Anterior cingulate cortex (tissue), 58 donors: ENCODE measurements at places on chromosomes 1 and 21.

GRCh38 chr1:35192056-35192852 lies 691 bp downstream of the SFPQ start:
- peak; percentile 63 for DNase-seq

GRCh38 chr1:200075938-200076546 lies 48.5 kb downstream of the NR5A2 start:
- no peak for DNase-seq

DNA sequence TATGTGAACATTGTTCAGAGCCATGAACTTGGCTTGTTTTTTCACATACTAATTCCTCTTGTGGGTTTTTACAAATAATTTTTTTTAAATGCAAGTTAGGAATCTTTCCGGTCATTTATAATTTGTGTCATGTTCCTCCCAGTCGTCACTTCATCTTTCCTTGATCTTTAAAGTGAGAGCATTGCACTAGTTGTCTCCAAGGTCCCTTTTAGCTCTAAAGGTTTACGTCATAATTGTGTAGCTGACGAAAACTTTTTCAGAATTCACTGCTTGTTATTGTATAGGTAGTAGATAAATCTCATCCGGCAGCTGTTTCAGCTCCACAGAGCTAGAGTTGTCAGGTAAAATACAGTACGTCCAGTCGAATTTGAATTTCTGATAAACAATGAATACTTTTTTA lies 33.6 kb downstream of the SOAT1 start:
- no peak for DNase-seq

GRCh38 chr1:75522389-75522788 lies 88.5 kb downstream of the SLC44A5 start:
- DNase-seq, result no peak

- no peak for DNase-seq
Measured at GRCh38 chr1:191709215-191709614, 449.0 kb upstream of the RGS18 start.

- no peak for DNase-seq
Measured at GRCh38 chr1:85584923-85585322, 4.4 kb downstream of the CCN1 start.

- no peak for DNase-seq
Measured at GRCh38 chr1:210298936-210299335, 29.8 kb upstream of the HHAT start.

DNA sequence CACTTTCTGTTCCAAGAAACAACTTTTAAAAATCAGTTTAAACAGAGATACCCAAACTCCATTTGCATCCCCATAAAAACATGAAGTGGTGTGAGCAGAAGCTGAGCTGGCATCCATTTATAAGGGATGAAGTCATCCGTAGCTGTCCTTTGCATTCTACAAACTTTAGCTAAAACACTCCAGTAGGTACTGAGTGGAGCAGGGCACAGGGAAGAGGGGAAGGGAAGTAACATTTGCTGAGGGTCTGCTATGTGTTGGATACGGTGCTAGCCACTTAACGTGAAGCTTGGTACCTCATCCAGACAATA lies 32.9 kb downstream of the VWA5B1 start:
- no peak for DNase-seq

- no peak for DNase-seq
Measured at GRCh38 chr1:152410599-152410998, 3.5 kb downstream of the CRNN start.

DNA sequence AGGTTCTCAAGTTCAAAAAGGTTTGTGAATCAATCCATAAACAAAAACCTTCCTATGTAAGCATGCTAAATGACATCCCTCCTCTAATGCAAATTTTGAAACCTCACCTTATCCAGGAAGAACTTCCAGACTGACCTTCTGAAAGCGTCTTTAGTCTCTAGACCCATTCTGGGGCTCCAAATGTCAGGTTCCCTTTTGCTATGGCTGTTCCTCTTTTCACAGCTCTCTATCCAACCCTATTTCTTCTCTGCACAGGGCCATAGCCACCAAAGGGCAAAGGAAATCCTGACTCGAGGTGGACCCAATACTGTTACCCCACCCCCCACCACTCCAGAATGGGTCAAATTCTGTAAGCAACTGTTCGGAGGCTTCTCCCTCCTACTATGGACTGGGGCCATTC lies 3.4 kb downstream of the ATP1A4 start:
- DNase-seq, result no peak

GRCh38 chr1:35573198-35574124 lies at the start of gene TFAP2E:
Gene TFAP2E (plus strand): TSS chr1:35573314. CDS start chr1:35573578, 264 bp downstream.
- DNase-seq, result peak; percentile 27

- DNase-seq, result no peak
Measured at GRCh38 chr1:70071601-70072000, 133.8 kb downstream of the LRRC40 start.

- DNase-seq, result no peak
Measured at GRCh38 chr1:154735061-154735803, 127.2 kb upstream of the ADAR start.

GRCh38 chr1:63821091-63822005 lies 47.5 kb downstream of the ROR1 start:
- DNase-seq, result no peak

- no peak for DNase-seq
Measured at GRCh38 chr1:198701250-198701649, 62.4 kb downstream of the PTPRC start.

GRCh38 chr21:40587736-40588346 lies 259.1 kb downstream of the DSCAM start:
- DNase-seq, result no peak

DNA sequence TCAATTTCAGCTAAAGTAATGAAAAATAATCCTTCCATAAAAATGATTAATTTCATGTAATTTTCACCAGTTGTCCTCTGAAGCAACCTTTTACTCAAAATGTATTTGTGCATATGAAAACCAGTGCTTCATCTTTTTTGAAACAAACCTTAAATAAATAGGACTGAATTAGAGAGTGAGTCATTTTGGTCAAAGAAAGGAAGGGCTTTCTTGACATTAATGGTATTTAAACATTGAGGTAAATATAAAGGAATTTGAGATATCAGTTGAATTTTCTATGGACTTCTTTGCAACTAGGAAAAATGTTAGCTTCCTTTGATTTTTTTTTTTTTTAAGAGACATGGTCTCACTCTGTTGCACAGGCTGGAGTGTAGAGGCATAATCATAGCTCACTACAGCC lies 38.7 kb downstream of the SNX7 start:
- no peak for DNase-seq

GRCh38 chr1:211474451-211474850 lies 17.5 kb downstream of the RD3 start:
- no peak for DNase-seq

GRCh38 chr1:162210196-162210595 lies 140.7 kb downstream of the NOS1AP start:
- DNase-seq, result no peak

- DNase-seq, result no peak
Measured at GRCh38 chr21:44261675-44262295, at the start of gene DNMT3L. Gene DNMT3L (minus strand): TSS chr21:44261897. CDS start chr21:44261259, 638 bp downstream.

- no peak for DNase-seq
Measured at GRCh38 chr1:24309762-24310485, 9.2 kb upstream of the GRHL3 start.

DNA sequence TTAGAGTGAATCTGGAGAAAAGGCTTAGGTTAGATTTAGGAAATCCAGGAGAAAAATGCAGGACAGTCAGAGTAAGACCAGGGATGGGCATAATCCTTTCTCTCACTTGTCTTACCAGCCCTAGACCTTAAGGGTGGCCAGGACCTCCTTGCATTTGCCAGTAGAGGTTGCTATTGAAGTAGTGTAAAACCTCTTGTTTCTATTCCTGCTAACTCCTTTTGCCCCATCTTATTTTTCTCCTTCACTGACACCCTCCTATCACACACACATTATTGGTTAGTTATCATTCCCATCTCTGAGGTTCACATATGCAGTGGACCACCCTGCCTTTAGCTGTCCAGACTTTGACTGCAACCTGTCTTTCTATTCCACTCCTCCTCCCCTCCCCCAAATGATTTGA lies 75.0 kb upstream of the MACF1 start:
- no peak for DNase-seq

DNA sequence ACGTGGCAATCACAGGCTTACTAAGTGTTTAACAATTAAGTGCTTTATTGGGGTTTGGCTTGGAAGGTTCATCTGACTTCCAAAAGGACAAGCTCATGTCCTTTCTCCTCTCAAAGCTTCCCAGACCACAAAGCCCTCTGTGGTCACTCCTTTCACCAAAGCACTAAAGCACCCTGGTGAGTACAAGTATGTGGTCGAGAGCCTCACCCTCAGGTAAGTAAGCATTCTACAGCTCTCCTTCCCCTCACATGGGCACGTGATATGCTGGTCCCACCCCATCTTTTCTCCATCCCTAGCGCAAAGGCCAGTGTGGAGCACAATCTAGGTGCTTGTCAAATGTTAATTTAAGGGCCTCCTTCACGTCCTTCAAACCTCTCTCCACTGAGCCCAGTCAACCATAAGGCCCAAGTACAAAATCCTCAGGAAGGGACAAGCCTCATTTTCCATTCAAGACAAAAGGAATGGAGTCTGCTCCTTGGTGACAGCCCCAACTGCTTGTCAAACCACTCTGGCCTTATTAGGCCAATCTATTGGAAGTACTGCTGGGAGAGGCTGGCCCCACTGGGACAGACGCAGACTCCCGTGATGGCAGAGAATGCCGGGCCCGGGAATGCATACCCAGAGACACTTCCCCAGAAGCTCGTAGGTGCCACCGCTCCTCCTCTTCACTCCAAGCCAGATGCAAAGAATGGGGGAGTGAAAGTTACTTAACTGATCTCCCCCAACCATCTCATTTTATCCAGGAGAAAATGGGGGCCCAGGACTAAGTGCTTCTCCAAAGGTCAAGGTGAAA lies 7.8 kb downstream of the STMN1 start:
- DNase-seq, result no peak

GRCh38 chr21:31874812-31875212 lies 2.0 kb downstream of the HUNK start:
- no peak for DNase-seq

- DNase-seq, result no peak
Measured at GRCh38 chr1:239682046-239682445, 295.7 kb downstream of the CHRM3 start.

DNA sequence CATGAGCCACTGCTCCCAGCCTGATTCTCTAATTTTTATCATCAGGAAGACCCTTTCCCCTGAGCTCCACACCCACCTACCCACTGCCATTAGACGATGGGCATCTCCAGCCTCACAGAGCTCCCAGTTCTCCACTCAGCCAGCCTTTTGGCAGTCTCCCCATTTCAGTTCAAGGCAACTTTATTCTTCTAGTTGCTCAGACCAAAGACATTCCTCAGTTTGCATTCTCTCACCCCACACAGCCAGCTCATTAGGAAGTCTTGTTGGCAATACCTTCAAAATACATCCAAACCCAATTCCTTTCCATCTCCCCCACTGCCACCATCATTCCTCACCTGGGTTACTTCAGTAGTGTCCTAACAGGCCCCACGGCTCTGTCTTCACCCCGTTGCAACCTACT lies 53.4 kb upstream of the COX20 start:
- no peak for DNase-seq

GRCh38 chr1:238331557-238331956 lies 440.8 kb upstream of the ZP4 start:
- DNase-seq, result no peak

DNA sequence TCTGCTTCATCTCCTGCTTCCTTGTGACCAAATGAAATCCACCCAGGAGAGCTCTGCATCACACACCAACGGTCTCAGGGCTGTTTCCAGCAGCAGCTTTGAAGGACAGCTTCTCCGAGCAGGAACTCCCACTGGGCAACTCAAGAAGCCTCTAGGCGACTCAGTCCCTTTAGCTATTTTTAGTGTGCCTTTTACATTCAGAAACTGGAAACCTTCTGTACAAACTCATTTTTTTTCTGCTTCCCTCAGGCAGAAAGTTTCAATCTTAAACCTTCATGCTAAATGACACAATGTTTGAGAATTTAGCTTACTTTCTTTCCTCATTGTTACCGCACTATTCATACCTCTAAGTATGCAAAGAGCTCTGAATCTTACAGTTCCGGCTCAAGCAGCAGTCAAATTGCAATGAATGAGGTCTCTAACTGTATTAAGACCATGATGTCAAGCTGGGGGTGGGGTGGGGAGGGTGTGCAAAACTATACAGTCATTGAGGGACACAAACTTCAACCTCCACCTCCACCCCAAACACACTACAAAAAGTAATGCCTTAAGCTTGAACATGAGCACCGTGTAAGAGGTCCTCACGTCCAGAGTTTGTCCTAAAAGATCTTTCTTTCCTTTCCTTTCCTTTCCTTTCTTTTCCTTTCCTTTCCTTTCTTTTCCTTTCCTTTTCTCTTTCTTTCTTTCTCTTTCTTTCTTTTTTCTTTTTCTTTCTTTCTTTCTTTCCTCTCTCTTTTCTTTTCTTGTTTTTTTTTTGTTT lies 16.4 kb upstream of the TARBP1 start:
- no peak for DNase-seq

GRCh38 chr1:150829751-150830150 lies 21.7 kb upstream of the CTSK start:
- no peak for DNase-seq

DNA sequence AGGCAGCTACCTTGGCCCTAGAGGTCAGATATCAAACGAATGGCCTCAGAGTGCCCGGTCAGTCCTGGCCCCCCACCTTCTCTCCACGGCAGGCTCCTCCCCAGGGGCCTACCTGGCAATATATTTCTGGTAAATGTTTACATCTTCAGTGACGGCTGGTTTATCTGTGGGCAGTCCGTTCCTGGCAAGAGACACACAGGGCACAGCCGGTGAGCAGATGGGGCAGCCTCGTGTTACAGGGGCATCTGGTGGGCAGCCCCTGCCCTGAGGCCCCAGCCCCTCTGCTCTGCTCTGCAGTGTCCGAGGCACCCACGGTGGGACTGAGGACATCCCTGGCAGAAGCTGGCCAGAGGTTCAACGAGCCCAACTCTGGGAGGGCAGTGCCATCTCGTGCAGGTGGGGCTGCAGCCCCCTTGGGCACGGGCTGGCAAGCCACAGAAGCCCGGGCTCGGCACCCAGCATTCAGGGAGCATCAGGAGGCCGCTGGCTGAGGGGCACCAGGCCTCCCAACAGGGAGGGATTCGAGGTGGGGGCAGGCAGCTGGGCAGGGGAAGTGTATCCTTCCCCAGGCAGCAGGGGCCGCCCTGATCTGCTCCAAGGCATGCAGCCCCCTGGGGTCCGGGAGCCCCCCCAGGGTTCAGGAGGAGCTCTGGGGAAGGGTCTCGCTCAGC lies 137.9 kb downstream of the CASZ1 start:
- DNase-seq, result no peak

DNA sequence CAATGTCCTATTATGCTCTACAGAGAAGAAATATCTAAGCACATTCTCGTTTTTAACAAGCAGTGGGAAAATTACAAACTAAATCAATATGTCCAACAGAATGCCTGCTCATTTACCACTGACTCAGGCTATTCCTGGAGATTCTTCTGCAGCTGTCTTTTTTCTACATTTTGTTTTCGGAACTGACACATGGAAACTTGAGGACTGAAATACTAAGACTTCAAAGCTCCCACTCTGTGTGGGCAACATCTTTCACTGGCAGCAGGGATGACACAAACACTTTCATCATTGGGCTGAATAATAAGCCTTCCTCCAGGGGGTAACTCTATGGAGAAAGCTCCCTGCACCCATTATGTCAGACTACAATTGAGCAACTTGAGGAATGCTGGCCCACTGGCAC lies 175.5 kb upstream of the NCAM2 start:
- DNase-seq, result no peak
